ENCODE measurements at places on chromosomes 5 and 9. TPM values are rescaled to one million over a fixed set of nuclear protein-coding genes. Genes with fewer than 3 reads are reported as not detected.
A peak's percentile ranks its signal among the peaks of the same experiment; 100 is the strongest.

- no peaks in the 10 kb centered on the region for H3K36me3 ChIP-seq
- no peak overlapping the region for H3K4me3 ChIP-seq
- no peak overlapping the region for H3K27ac ChIP-seq
- DNase-seq: no peak
Measured at GRCh38 chr5:74262544-74263207, 377.9 kb downstream of the ENC1 start.

DNA sequence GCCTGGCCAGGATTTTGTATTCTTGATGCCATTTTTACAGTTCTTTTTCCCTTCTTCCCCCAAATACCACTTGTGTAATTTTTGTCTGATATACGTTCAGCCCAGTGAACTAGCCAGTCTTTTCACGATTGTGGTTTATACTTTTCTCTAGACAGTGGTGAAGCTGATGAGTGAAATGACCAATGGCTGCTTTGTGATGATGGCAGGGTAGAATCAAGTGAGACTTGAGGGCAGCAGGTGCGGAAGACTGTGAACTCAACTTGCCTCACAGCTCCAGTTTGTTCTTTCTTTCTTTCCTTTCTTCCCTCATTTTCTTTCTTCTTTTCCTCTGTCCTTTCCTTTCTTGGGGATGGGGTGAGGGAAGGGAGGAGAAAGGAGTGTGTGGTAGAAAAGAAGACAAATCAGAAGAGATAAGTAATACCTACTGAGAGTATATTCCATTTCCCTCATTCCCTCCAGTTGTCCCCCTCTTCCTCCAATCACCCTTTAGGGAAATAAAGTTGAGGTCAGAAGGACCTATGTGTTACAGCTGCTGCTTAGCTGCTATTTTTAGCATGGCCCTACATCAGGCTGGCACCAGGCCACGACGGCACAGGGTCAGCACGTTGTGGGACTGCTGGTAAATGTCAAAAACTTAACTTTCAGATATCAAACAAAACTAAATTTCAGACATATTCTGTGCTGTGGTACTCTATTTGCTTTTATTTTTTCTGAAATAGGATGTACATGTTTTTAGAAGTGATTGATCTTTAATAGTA lies 12.3 kb downstream of the ZSWIM6 start:
- H3K36me3 ChIP-seq: no peaks in the 10 kb centered on the region
- no peaks in the 10 kb centered on the region for H3K27me3 ChIP-seq
- 0 out of 2 replicates have a peak, but pooled peaks cover 3% of the 10 kb centered on the region for H3K4me1 ChIP-seq
- no peak overlapping the region for H3K27ac ChIP-seq
- no peak for DNase-seq
- no peak overlapping the region for H3K4me3 ChIP-seq

The REXO4 gene
- 19.9 TPM for total RNA-seq

DNA sequence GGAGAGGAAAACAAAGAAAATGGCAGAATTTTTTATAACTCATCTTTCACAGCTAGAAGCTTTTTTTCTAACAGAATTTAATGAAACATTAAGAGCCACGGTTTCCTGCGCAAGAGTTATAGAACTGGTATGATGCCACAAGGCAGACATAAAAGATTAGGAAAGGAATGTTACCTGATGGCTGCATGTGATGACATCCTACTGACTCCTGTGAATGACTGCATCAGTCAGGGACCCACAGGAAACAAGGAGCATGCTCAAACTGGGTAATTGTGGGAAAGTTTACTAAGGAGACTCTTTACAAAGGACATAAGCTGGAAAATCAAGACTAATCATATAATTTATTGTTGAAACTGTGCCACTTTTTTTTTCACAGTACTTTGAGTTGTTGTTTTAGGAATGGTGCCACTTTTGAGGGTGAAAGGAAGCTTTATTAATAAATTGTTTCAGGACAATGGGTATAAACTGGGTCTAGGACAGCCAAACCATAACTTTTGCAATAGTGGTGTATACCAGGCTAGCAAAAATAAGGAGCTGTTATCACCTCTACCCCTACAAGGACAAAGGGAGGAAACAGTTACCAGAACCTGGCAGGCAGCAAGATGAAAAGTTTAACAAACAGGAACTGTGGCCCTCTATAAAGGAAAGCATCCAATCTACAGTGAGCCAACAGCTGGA lies 5.1 kb upstream of the TSLP start:
- DNase-seq: no peak
- no peaks in the 10 kb centered on the region for H3K36me3 ChIP-seq
- H3K4me1 ChIP-seq: no peaks in the 10 kb centered on the region
- no peak overlapping the region for H3K27ac ChIP-seq
- H3K27me3 ChIP-seq: peaks cover 15% of the 10 kb centered on the region

- no peaks in the 10 kb centered on the region for H3K27me3 ChIP-seq
- no peak overlapping the region for H3K27ac ChIP-seq
- H3K4me3 ChIP-seq: no peak overlapping the region
- no peak for DNase-seq
Measured at GRCh38 chr9:108166519-108166918, 677.0 kb upstream of the KLF4 start.

The TMCO6 gene
- 18.9 TPM for total RNA-seq

GRCh38 chr5:55441107-55441771 lies 93.5 kb downstream of the PLPP1 start:
- H3K4me3 ChIP-seq: no peak overlapping the region
- DNase-seq: no peak
- H3K27ac ChIP-seq: peak overlapping the region; percentile 89

DNA sequence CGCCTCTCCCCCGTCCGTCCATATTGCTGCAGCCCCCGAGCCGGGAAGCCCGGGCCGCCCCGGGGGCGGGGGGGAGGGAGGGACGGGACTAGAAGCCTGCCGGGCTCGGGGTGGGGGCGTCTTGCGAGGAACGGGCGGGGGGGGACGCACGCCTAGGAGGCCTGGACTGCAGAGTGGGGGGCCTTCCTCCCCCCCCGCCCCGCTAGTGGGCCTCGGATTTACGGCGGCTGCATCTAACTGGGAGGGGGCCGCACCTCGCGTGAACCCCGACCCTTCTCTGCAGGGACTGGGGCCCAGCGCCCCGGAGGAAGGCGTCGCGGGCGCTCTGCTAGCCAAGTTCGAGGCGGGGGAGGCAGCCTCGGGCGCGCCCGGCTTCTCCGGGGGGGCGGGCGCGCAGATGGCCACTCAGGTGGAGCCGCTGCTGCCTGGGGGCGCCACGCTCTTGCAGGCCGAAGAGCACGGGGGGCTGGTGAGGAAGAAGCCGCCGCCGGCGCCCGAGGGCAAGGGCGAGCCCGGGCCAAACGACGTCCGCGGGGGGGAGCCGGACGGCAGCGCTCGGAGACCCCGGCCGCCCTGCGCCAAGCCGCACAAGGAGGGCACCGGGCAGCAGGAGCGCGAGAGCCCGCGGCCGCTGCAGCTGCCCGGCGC lies at the start of gene LARP1:
LARP1 (plus strand) TSS at position 17 of the 648 bp plus-strand sequence; CDS start at position 398, 381 bp downstream.
- no peak for DNase-seq
- peak within 1 kb of the TSS; percentile 79 for H3K4me3 ChIP-seq
- H3K27ac ChIP-seq: peak within 1 kb of the TSS; percentile 96
- no peaks in the 10 kb centered on the region for H3K27me3 ChIP-seq
- peaks cover 37% of the 10 kb centered on the region for H3K4me1 ChIP-seq

DNA sequence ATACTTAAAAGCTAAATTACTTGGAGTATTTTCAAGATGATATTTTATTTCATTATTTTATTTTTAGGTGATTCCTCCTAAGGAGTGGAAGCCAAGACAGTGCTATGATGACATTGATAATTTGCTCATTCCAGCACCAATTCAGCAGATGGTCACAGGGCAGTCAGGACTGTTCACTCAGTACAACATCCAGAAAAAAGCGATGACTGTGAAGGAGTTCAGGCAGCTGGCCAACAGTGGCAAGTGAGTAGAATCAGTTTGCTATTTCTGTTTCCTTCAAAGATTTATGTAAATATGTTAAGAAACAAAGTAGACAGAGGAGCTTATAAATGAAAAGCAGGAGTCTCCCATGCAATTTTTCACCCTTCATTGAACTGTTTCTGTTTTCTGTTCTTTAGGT lies 47.8 kb downstream of the KDM4C start:
- no peaks in the 10 kb centered on the region for H3K4me1 ChIP-seq
- no peaks in the 10 kb centered on the region for H3K36me3 ChIP-seq
- H3K27me3 ChIP-seq: no peaks in the 10 kb centered on the region
- no peak overlapping the region for H3K27ac ChIP-seq
- no peak overlapping the region for H3K4me3 ChIP-seq

DNA sequence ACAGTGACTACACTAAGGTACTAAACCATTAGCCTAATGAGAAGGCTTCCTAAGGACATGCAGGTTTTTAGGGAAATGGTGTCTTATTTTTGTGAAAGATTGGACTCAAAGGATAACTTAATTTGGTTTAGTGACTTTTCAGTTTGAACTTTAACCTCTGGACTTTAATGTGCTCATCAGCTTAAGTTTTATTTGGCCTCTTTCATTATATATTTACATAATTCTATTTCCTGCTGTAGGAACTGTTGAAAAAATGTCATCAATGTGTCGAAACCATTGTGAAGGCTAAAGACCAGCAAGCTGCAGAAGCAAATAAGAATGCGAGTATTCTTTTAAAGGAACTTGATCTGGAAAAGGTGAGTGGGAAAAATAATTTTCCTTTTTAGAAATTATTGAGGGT lies 34.3 kb upstream of the EIF4EBP3 start:
- H3K27ac ChIP-seq: no peak overlapping the region
- no peaks in the 10 kb centered on the region for H3K4me1 ChIP-seq
- no peak overlapping the region for H3K4me3 ChIP-seq

DNA sequence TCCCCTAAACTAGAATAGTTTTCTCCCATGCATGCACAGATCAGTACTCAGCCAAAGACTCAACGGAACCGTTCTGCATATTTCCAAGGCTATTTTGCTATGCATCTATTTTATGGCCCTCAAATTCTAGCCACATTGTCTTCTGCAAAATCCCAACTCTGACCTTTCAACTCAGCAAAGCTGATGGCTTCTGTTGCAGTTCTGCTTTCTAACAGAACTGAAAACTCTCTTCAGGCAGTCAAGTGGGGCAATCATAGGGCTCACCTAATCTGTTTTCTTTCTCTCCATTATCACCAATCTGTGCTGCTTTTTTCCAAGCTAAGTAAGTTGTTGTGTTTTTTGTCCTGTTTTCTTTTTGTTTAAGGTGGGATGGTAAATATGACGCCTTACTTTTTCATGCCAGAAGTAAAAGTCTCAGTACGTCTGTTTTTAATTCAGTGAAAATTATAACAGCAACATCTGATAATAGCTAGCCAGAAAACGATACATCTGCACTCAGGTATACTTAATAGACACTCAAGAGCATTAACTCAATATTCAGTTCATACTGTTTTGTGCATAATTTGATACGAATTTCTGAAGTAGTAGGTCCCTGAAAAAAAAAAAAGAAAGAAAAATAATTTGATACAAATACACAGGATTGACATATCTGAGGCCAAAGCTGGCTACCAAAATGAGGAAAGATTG lies 454.3 kb downstream of the TLE1 start:
- H3K27ac ChIP-seq: no peak overlapping the region
- H3K4me3 ChIP-seq: no peak overlapping the region
- H3K27me3 ChIP-seq: no peaks in the 10 kb centered on the region
- DNase-seq: no peak
- no peaks in the 10 kb centered on the region for H3K36me3 ChIP-seq

- H3K27me3 ChIP-seq: no peaks in the 10 kb centered on the region
Measured at GRCh38 chr5:107570181-107570580, 100.6 kb downstream of the EFNA5 start.

DNA sequence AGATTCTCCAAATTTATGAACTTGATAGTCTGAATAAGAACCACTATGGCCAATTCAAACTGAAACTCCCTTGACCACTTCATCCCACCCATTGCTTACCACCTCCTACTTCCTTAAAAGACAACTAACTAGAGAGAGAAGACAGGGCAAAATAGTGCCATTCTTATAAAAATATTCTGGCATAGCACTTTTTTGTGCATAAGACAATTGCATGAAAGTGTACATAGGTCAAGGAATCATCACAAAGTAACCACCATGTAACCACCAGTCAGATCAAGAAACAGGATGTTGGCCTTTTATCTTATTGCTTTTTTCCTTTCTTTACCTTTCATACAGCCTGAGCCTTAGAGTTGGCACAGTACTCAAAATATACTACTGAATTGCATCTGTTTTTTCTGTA lies 8.1 kb upstream of the ARSB start:
- H3K27ac ChIP-seq: no peak overlapping the region
- peaks cover 18% of the 10 kb centered on the region for H3K27me3 ChIP-seq
- H3K36me3 ChIP-seq: no peaks in the 10 kb centered on the region
- no peak for DNase-seq

- no peaks in the 10 kb centered on the region for H3K27me3 ChIP-seq
- no peak for DNase-seq
- H3K27ac ChIP-seq: no peak overlapping the region
- H3K4me1 ChIP-seq: no peaks in the 10 kb centered on the region
- H3K4me3 ChIP-seq: no peak overlapping the region
Measured at GRCh38 chr5:158854260-158854783, 245.4 kb downstream of the EBF1 start.

All from Panc1 (cell line).